ENCODE measurements at places on chromosomes 4 and X. TPM values are rescaled to one million over a fixed set of nuclear protein-coding genes. Genes with fewer than 3 reads are reported as not detected.
A peak's percentile ranks its signal among the peaks of the same experiment; 100 is the strongest.

Gene RRH
- total RNA-seq = not detected

Gene VEGFD
- total RNA-seq = 42.3 TPM

- no peaks in the 10 kb centered on the region for H3K36me3 ChIP-seq
- H3K27me3 ChIP-seq = no peaks in the 10 kb centered on the region
- no peaks in the 10 kb centered on the region for H3K4me1 ChIP-seq
- no peak overlapping the region for H3K4me3 ChIP-seq
- no peak for DNase-seq
These were observed 202.5 kb downstream of the PALLD start for GRCh38 chr4:168699224-168699878.

- DNase-seq = no peak
- H3K4me1 ChIP-seq = no peaks in the 10 kb centered on the region
- H3K27me3 ChIP-seq = no peaks in the 10 kb centered on the region
- no peak overlapping the region for H3K27ac ChIP-seq
- peaks cover 88% of the 10 kb centered on the region for H3K36me3 ChIP-seq
- no peak overlapping the region for H3K4me3 ChIP-seq
These were observed 12.4 kb downstream of the BOD1L1 start for GRCh38 chr4:13615161-13615560.

- H3K27me3 ChIP-seq = no peaks in the 10 kb centered on the region
- H3K27ac ChIP-seq = peak within 1 kb of the TSS; percentile 42
- peak; percentile 87 for DNase-seq
- peak within 1 kb of the TSS; percentile 41 for H3K4me3 ChIP-seq
- no peaks in the 10 kb centered on the region for H3K36me3 ChIP-seq
These were observed at the start of gene MAOB for GRCh38 chrX:43882294-43882681. MAOB (minus strand) TSS chrX:43882450; CDS start chrX:43882299, 151 bp downstream.

- H3K36me3 ChIP-seq = no peaks in the 10 kb centered on the region
- no peaks in the 10 kb centered on the region for H3K27me3 ChIP-seq
- no peak for DNase-seq
- peaks cover 5% of the 10 kb centered on the region for H3K4me1 ChIP-seq
These were observed 25.6 kb upstream of the MXD4 start for GRCh38 chr4:2287594-2287915.
